Osteoblast (primary cell): ENCODE measurements at places on chromosomes 1 and 21.

DNA sequence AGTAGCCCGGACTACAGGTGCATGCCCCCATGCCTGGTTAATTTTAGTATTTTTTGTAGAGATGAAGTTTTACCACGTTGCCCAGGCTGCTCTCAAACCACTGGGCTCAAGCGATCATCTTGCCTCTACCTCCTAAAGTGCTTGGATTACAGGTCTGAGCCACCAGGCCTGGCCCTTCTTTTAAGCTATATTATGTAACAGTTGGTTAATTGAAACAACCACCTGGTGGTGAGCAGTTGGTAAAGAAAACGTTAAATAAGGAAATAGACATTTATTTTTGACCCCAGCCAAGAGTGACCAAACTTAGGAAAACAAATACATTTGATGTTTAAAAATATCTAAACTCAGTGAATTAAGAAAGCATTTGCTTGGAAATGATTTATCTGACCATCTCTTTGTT lies 12.1 kb upstream of the PDC start:
- no peak for DNase-seq

GRCh38 chr1:4944911-4945310 lies 290.5 kb downstream of the AJAP1 start:
- DNase-seq = no peak

DNA sequence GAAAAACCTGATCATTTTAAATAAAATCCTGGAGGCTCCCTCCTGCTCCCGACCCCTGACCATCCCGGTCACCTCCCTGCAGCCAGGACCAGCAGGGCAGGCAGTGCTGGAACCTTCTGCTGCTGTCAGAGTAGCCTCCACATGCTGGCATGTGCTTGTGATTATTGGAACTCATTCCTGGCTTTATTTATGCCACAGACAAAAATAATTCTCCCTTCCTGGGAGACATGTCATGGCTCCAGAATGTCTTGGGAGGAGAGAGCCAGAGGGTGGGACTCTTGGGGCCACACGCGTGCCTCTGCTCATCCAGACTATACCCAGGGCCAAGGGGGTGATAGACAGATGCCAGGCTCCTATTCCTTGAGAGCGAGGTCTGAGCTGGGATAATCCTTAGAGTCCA lies 183.6 kb upstream of the RAB4A start:
- DNase-seq = no peak

GRCh38 chr1:9823943-9824701 lies at the start of gene CLSTN1:
CLSTN1 (minus strand) TSS chr1:9823965; CDS start chr1:9823733, 232 bp downstream.
- peak; percentile 99 for DNase-seq

- DNase-seq = no peak
These were observed 270.4 kb downstream of the HLX start for GRCh38 chr1:221149555-221150075.

DNA sequence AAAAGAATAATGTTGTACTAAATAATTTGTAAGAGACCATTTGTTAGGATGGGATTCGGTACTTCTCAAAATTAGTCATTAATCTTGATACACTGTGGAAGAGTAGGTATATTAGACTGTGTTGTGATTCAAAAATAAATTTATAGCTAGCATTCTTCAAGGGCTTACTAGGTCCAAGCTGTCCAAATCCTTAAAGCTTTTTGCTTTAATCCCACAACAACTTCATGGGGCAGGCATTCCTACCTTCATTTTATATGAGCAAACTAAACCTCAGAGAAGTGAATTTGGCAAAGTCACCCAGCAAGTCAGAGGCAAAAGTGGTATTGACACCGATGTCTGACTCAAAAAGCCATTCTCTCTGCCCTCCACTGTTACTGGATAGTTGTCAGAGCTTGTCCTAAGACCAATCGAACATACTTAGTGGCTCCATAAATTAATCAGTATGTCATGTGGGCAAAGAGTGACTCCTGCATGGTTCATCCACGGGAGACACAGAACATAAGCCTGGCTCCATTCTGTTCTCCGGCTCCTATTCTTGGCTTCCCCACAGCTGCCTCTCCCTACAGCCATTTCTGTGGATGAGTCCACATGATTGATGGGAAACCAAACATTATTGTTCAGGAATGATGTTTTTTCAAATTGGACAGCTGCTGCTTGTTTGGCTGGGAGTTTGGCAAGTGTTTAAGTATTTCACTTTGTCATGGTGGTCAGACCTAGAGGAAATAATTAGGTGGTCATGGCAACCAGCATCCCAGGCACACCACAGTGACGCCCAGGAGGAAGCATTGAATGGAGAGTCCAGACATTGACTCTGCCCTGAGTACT lies 133.4 kb upstream of the FGGY start:
- DNase-seq = peak; percentile 62

- DNase-seq = no peak
These were observed 163.3 kb upstream of the FAM78B start for GRCh38 chr1:166330096-166330495.

GRCh38 chr1:47564570-47564969 lies 126.7 kb downstream of the FOXD2 start:
- no peak for DNase-seq

DNA sequence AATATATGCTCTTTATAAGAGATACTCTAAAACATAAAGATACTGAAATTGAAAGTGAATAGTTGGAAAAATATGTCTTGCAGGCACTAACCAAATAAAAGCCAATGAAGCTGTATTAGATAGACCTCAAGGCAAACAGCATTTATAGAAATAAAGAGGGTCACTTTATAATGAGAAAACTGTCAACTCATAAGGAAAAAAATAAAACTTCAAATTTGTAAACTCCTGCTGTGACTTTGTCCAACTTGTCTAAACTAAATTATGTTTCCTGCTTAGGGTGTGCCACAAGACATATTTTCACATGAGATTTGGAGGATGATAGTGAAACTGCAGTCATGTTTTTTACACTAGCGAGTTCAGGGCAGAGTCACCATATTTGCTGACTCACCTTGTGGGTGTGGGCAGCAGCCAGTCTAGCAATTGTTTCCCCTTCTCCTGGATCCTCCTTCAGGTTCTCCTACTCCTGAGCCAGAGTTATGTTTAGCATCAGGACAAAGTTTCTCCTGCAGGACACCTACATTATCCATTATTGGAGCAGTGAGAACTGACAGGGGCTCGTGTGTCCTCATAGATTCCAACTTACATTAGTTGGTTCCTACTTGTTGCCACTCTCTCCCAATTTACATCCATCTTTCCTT lies 43.8 kb downstream of the CD53 start:
- DNase-seq = no peak

DNA sequence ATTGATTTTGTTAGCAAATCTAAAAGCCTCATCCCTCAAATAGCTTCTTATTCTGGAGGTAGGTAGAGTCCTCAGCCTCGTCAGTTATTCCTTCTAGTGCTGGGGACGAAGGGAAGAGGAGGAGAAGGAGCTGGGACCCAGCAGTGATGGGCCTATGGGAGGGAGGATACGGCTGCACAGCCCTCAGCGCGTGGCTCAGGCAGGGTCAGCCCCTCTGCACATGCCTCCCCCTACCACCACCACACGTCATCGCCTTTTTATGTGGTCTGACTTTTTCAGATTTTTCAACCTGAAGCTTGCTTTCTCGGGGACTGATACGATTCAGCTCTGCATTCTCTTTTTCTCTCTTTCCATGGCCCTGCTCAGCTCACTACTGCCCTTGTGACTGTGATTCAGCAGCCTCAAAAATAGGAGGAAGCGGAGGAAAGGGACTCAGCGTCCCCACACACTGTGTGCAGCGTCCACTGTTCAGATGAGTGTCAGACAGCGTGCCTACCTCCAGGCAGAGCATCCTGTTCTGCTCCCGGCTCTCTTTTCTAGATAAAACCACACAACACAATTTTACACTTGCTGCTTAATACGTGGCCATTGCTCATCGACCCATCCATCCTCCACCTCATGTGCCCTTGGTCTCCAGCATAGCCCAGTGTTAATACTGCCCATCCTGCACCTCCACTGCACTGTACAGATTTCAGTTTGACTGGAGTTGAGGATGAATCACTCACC lies 827 bp downstream of the OR2B11 start:
- no peak for DNase-seq

DNA sequence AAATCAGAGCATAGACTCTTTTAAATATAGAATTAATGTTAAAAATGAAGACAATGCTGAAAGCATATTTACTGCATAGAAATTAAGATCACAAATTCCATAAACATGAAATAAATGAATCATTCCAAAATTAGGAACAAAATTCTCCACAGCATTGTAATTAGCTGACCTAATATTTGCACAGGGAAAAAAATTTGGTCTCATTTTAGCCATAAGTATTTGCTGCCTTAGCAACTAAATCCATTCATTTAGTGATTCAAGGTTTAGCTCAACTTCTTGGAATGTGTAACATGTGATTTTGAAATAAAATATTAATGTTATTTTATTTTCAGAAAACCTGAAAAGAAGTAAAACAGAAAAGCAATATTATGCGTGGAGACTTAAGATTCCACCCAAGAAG lies 25.5 kb downstream of the ADAMTS5 start:
- no peak for DNase-seq

DNA sequence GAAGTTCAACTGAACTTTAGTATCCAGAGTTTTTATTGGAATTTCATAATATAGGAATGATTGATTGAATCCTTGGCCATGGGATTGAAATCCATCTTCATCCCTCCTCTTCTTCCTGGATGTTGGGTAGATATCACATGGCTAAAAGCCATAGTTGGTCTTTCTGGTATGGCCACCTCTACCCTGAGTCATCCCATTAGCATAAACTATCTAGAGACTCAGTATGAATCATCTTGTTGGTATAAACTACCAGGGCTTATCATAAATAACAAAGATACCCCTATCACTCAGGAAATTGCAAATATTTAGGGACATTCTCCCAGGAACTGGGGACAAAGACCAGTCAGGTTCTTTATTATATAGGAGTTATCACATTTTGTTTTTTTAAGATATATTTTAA lies 21.2 kb upstream of the ZP4 start:
- DNase-seq = peak; percentile 47

DNA sequence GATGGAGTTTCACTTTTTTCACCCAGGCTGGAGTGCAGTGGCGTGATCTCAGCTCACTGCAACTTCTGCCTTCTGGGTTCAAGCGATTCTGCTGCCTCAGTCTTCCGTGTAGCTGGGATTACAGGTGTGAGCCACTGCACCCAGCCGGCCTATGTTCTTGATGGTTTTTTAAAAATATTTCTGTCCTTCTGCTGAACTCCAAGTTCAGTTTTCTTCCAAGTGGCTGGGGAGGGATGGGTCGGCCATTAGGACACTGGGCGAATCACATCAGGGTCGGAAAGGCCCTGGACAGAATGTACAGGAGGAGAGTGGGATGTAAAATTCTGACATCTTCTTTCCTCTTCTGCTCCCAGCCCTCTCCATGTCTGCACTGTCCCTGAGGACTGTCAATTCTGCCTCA lies 289.6 kb downstream of the PTPRU start:
- DNase-seq = no peak

DNA sequence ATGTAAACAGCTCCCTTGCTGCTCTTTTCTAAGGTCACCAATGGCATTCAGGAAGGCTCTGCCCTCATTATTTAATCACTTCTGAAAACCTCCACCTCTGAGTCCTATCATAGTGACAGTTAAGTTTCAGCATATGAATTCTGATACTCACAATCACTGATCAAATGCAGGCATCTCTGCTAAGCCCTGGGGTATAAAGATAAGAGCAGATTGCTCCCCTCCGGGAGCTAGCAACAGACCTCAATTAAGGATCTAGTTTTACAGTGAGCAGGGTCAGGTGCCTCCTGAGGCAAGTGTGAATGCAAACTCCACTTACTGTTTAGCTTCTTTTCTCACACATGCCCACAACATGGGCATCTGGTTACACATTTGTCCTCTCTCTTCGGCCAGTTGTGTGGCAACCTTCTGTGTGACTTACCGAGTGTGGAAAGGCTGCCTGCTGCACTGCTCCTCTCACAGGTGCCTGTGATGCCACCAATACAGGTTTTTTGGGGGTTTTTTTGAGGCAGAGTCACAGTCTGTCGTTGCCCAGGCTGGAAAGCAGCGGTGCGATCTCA lies 15.0 kb downstream of the IL10RB start:
- no peak for DNase-seq

DNA sequence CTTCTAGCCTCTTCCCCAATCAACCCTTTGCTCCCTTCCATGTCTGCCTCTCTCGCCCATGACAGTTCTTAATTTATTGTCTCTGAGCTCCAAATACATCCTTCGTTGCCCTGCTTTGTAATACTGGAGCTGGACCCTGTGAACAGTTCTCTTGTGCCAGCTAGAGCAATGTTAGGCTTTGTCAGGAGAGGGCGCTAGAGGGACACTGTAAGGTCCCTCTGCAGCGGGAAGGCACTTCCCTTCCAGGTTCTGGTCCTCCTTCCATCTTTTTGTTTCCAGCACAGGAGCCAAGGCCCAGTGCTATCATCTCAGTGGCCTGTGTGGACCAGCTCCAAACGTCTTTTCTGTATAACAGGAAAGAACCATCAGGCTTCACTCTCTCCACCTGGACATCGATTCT lies 95.9 kb downstream of the PTPRU start:
- peak; percentile 56 for DNase-seq

- no peak for DNase-seq
These were observed 7.6 kb upstream of the AIM2 start for GRCh38 chr1:159084152-159084551.

GRCh38 chr1:221035662-221036153 lies 156.5 kb downstream of the HLX start:
- peak; percentile 27 for DNase-seq

GRCh38 chr1:8137481-8138244 lies 111.6 kb upstream of the ERRFI1 start:
- DNase-seq = peak; percentile 93

DNA sequence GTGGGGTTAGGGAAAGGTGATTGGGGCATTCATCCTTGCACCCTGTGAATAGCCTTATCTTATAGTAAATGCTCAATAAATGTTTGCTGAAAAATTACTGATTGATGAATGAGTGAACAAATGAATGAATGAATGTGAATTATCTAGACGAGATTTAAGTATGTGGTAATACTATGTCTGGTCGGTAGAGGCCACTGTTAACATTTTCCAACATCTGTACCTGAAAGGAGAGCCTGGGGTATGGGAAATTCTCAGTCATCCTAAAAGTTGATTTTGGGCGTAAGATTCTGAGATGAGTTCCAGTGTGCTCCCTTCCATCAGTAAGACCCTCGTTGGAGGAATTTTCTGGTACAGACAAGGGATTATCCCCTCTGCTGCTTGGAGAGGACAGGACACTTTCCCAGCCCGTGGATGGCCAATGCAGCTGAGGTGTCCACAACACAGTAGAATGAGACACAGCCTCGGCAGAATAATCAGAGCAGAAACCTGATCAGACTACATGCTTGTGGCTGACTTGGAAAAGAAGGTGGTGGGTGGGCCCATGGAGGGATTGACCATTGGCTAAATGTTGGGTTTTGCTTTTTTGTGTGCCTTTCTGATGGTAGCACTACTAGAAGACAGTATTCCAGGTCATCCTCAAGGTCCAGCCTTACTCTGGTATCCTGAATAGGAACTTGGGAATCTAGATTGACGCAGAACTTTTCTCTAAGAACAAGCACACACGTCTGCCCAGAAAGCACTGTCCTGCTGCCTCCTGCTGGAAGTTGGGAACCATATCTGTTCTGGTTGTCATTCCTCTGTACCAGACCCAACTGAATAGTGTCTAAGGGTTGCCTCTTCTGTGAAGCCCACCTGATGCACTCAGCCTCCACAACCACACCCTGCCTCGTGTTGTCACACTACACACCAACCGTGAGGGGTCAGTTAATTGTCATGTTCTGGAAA lies 262.0 kb downstream of the TNR start:
- no peak for DNase-seq

- no peak for DNase-seq
These were observed 25.1 kb downstream of the WDR64 start for GRCh38 chr1:241677201-241677600.

GRCh38 chr1:1462318-1462966 lies 9.1 kb upstream of the ATAD3B start:
- DNase-seq = peak; percentile 91
